ENCODE measurements at places on chromosomes 1 and 21.

DNA sequence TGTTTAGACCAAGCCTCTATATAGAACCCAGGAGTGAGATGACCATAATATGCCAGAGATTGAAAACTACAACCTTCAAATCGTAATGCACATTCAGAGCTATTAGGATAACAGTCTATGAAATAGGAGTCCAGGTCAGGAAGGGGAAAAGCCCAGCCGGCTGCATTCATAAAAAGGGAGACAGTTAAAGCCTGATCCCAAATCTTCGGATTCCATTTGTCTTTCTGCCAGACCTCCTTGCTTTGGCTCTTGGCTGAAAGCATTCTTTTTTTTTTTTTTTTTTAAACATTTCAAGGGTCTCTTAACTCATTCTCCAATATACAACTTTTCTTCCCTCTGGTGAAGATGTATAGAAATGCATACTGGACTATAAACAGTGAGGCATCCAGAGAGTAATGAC, 81.1 kb downstream of the NTPCR start:
- no peak for DNase-seq
- H3K4me3 ChIP-seq, result no peak overlapping the region
- H3K27me3 ChIP-seq, result no peaks in the 10 kb centered on the region
- H3K27ac ChIP-seq, result no peak overlapping the region
- H3K36me3 ChIP-seq, result no peaks in the 10 kb centered on the region

DNA sequence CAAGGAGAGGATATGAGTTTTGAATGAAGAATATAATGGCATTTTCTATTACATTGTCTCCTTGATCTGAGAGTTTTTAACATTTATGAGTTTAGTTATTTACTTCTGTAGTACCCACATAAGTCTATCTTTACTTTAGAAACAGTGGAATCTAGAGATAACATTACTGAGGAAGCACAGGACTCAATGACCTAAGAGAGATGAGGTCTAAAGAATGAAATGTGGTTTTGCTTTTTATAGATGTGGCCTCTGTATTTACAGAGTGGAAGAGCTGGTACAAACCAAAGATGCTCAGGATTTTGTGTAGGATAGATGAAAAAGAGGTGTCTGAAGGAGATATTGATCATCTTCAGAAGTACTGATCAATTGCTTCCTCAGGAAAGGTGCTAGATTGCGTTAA, 177.3 kb downstream of the KCTD3 start:
- DNase-seq, result no peak
- H3K27ac ChIP-seq, result no peak overlapping the region
- H3K36me3 ChIP-seq, result no peaks in the 10 kb centered on the region
- H3K27me3 ChIP-seq, result no peaks in the 10 kb centered on the region

DNA sequence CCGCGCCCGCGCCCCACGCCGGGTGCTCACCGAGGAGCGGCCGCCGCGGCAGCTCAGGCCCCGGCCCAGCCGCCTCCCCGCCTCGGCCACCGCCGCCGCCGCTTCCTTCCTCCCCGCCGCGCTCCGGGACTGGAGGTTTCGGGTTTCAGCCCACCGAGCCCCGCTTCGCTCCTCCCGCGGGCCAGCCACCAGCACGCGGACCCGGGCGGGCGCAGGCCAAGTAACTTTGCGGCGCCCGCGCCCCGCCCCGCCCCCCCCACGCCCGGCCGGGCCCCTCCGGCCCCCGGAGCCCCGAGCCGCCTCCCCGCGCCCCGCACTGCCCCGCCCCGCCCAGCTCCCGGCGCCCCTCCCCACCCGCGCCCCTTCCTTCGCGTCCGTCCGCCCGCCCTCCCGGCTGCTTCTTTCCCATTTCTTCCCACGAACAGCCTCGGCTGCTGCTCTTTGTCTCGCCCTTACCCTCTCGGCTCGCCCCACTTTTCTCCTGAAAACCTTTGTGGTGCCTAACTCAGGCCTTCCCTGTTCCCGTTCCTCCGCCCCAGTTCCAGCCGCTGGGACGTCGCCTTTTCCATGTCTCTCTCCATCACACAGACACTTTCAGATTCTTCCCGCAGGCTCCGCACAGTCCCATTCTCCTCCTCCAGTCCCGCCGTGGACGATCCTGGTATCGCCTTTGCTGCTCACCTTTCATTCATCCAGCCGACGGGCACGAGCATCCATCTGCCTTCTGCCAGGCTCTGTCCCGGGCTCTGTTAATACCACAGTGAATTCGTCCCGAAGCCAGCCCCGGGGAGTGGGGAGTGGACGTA, at the start of gene GPR161:
Gene GPR161, minus strand, starts transcription at position 222 of the 806 bp plus-strand sequence. CDS start 32,080 bp downstream, outside the sequence.
- peak within 1 kb of the TSS; percentile 65 for H3K4me3 ChIP-seq
- peaks cover 17% of the 10 kb centered on the region for H3K4me1 ChIP-seq
- H3K27me3 ChIP-seq, result peaks cover 31% of the 10 kb centered on the region

DNA sequence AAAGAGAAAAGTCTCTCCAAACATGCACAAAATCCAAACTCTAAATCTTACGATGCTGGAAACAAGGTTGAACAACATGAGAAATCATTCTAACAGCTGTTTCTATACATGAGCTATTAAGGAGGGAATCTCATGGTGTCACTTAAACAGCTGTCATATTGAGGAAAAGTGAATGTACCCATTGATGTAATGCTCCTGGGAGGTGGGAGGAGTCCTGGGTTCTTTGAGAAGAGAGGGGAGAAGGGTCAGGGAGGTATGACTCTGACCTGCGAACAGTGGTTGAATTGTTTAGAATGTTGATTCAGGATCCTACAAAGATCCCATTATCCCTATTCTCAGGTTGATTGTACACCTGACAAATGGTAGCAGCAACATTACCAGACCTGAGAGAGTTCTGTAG, 49.3 kb downstream of the ZC3H11B start:
- no peak overlapping the region for H3K27ac ChIP-seq
- H3K36me3 ChIP-seq, result no peaks in the 10 kb centered on the region
- DNase-seq, result no peak
- no peaks in the 10 kb centered on the region for H3K27me3 ChIP-seq
- no peak overlapping the region for H3K4me3 ChIP-seq

GRCh38 chr1:162736633-162737067, 53.9 kb upstream of the HSD17B7 start:
- no peak overlapping the region for H3K27ac ChIP-seq
- DNase-seq, result no peak
- H3K36me3 ChIP-seq, result no peaks in the 10 kb centered on the region
- no peaks in the 10 kb centered on the region for H3K4me1 ChIP-seq

- no peaks in the 10 kb centered on the region for H3K36me3 ChIP-seq
- H3K4me3 ChIP-seq, result no peak overlapping the region
- H3K27ac ChIP-seq, result no peak overlapping the region
- H3K4me1 ChIP-seq, result no peaks in the 10 kb centered on the region
- no peaks in the 10 kb centered on the region for H3K27me3 ChIP-seq
Measured at GRCh38 chr21:45461806-45462341, 56.9 kb downstream of the COL18A1 start.

DNA sequence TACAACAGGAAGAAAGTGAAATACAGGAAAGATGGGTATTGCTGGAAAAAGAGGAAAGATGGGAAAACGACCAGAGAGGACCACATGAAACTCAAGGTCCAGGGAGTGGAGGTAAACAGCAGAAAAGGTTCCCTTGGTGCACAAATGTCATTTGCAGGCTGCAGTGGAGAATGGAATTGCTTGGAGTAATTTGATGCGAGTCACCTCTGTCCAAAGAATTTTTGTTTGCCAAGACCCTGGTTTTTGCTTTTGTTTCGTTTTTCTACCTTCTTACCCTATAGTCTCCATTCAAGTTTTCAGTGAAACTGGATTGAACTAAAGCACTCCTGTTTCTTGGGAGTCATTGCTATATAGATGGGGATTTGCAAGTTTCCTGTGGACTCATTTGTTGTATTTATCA, 464.3 kb downstream of the CAMTA1 start:
- no peaks in the 10 kb centered on the region for H3K4me1 ChIP-seq
- H3K27me3 ChIP-seq, result no peaks in the 10 kb centered on the region
- no peak overlapping the region for H3K27ac ChIP-seq
- no peak overlapping the region for H3K4me3 ChIP-seq
- DNase-seq, result no peak
- no peaks in the 10 kb centered on the region for H3K36me3 ChIP-seq

DNA sequence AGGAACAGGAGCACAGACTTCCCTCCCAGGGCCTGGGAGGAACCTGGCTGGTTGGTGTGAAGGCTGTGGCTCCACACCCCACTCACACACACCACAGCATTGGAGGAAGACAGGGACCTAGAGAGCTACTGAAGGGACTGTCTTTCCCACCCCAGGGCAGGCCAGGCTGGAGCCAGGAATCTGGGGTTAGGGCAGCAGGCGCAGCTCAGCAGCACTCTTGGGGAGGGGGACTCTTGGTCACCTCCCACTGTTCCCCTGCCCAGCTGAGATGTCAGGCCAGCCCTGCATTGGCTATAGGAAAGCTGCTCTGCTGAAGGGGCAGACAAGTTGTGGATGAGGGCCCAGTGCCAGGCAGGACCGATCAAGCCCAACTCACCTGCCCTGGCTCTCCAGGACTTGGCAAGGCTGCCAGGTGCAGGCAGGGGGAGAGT, 1.6 kb upstream of the PLEKHA6 start:
- no peak for DNase-seq
- H3K27ac ChIP-seq, result no peak overlapping the region
- H3K36me3 ChIP-seq, result no peaks in the 10 kb centered on the region
- no peaks in the 10 kb centered on the region for H3K27me3 ChIP-seq
- H3K4me3 ChIP-seq, result no peak overlapping the region

GRCh38 chr1:222616525-222616924, 1.4 kb upstream of the MIA3 start:
- H3K4me1 ChIP-seq, result peaks cover 18% of the 10 kb centered on the region
- H3K4me3 ChIP-seq, result no peak overlapping the region
- H3K36me3 ChIP-seq, result no peaks in the 10 kb centered on the region
- H3K27me3 ChIP-seq, result peaks cover 15% of the 10 kb centered on the region
- H3K27ac ChIP-seq, result no peak overlapping the region
- DNase-seq, result no peak

DNA sequence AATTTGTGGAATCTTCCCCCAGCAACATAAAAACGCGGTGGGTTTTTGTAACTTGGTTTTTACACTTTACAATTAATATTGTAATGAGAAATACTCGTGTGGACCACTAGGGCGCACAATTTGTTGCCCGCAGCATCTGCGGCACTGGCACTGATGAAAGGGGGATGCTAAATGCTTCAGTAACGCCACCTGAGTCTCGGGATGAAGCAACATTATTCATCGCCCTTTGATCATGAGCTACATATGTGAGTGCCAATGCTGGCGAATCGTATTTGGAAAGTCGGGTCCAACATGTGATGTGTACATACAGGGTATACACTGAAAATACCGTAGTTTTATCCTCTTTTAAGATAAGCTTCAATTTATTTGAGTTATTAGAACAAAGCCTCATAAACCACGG, 34.2 kb upstream of the COX20 start:
- H3K27ac ChIP-seq, result no peak overlapping the region
- no peaks in the 10 kb centered on the region for H3K36me3 ChIP-seq
- peak; percentile 80 for DNase-seq
- H3K4me3 ChIP-seq, result no peak overlapping the region
- peaks cover 8% of the 10 kb centered on the region for H3K4me1 ChIP-seq
- no peaks in the 10 kb centered on the region for H3K27me3 ChIP-seq

GRCh38 chr1:55747408-55747841, 532.3 kb upstream of the USP24 start:
- no peaks in the 10 kb centered on the region for H3K4me1 ChIP-seq
- H3K27me3 ChIP-seq, result no peaks in the 10 kb centered on the region
- H3K27ac ChIP-seq, result no peak overlapping the region
- H3K4me3 ChIP-seq, result no peak overlapping the region

DNA sequence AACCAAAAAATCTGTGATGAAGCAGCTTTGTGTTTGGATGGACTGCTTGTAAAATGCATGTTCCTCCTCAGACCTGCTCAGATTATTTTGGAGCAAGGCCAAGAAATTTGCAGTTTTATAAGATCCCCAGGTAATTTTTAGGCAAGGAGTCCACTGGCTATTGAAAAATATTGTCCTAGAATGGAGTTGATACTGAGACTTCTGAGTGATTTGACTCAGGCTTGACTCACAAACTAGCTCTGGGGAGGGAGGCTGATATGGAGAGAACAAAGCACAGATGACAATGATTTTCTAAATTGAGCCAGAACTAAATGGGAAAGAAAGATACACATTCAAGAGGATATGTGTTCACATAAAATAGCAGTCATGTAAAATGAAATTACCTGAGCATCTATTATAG, 36.7 kb downstream of the AGL start:
- H3K36me3 ChIP-seq, result peaks cover 53% of the 10 kb centered on the region
- H3K4me1 ChIP-seq, result no peaks in the 10 kb centered on the region

DNA sequence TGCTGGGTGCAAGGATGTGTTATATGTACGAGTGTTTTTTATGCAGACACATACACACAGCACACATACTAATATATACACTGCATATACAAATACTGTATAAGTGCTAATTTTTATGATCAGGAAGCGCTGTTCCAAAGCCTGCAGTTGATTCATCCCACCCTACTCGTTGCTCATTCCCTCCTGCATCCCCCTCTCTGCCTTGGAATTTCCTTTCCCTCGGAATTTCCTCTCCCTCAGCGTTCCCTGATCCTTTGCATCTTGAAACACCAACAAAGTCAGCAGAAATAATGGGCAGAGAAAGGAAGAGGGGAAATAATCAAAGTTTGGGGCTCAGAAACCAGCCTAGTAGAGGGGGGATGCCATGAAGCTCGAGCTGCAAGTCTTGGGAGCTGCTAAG, 98.9 kb downstream of the CSMD2 start:
- H3K27me3 ChIP-seq, result no peaks in the 10 kb centered on the region
- H3K36me3 ChIP-seq, result no peaks in the 10 kb centered on the region
- no peaks in the 10 kb centered on the region for H3K4me1 ChIP-seq
- DNase-seq, result no peak
- H3K27ac ChIP-seq, result no peak overlapping the region

DNA sequence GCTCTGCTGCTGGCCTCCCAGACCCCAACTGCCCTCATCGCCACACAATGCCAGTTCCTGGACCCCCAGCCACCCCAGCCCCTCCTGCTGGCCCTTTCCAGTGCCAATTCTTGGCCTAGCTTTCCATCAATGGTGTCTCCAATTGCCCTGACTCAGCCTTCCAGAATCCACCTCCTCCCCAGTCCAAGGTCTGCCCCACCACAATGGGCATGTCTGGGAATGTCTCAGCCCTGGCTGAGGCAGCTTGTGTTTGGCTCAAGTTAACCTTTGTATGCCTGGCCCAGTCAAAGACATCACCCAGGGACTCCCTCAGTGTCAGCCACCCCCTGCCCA, 16.4 kb downstream of the ALDH4A1 start:
- no peak for DNase-seq
- no peaks in the 10 kb centered on the region for H3K36me3 ChIP-seq
- H3K27me3 ChIP-seq, result no peaks in the 10 kb centered on the region
- H3K27ac ChIP-seq, result no peak overlapping the region

- no peak overlapping the region for H3K4me3 ChIP-seq
- H3K4me1 ChIP-seq, result no peaks in the 10 kb centered on the region
- no peak for DNase-seq
- H3K27me3 ChIP-seq, result no peaks in the 10 kb centered on the region
Measured at GRCh38 chr21:26079366-26079765, 91.2 kb downstream of the APP start.

- no peak overlapping the region for H3K27ac ChIP-seq
- no peak overlapping the region for H3K4me3 ChIP-seq
- no peaks in the 10 kb centered on the region for H3K27me3 ChIP-seq
- no peaks in the 10 kb centered on the region for H3K4me1 ChIP-seq
- H3K36me3 ChIP-seq, result no peaks in the 10 kb centered on the region
Measured at GRCh38 chr21:34355570-34355969, 8.2 kb upstream of the KCNE2 start.

All from B cell (primary cell).